Stimulated activated CD8-positive, alpha-beta memory T cell treated with anti-CD3 and anti-CD28 coated beads, Interleukin-7, amount 100 ng/mL, for 48 hours (primary cell): ENCODE measurements at places on chromosomes 1 and 21.

- no peak for DNase-seq
Measured at GRCh38 chr1:14300991-14301703, 297.3 kb upstream of the KAZN start.

DNA sequence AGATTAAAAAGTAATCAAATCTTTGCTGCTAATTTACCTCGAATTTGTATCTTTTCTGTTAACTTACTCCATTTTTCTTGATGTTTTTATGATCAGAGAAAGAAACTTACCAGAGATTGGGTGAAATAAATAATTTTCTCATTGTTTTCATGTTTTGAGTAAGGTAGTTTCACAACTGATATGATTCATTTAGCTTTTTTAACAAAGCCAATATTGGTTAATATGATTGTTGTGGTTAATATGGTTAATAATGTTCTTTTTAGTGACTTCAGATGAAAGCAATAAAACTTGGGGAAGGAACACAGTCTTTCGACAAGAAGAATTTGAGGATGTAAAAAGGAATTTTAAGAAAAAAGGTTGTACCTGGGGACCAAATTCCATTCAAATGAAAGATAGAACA, 48.1 kb downstream of the MAP3K21 start:
- DNase-seq = no peak

DNA sequence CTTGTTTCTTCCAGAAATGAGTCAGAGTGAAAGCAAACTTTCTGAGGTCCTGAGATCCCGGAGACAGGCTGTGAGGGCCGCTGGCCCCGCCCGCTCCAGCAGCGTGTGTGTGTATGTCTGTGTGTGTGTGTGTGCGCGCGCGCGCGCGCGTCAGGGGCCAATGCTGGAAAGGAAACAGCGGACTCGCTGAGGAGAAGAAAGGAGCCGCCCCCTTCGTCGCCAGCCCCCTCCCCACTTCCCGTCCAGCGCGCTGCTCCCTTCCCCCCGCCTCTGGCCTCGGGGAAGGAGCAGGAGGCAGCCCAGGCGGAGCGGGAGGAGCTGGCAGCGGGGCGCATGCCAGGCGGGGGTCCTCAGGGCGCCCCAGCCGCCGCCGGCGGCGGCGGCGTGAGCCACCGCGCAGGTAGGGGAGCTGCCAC, at the start of gene DISC1:
TSS of gene DISC1 (plus strand) at position 256 of the 416 bp plus-strand sequence. CDS start at position 334, 78 bp downstream.
- no peak for DNase-seq

DNA sequence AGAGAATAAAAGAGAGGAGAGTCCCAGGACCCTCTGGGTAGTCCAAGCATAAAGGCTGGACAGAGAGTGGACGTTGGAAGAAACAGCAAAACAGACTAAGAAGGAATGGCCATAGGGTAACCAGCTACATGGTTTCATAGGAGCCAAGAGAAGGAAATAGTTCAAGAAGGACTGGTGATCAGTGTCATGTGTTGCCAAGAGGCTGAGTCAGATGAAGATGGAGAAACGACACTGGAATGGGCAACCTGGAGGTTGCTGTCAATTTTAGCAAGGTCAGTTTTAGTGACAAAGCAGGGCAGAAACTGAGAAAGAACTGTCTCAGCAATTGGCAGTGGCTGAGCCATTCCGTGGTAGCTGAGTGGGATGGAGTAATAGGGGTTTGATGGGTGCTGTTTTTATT, 41.4 kb downstream of the HMGB4 start:
- DNase-seq = no peak

DNA sequence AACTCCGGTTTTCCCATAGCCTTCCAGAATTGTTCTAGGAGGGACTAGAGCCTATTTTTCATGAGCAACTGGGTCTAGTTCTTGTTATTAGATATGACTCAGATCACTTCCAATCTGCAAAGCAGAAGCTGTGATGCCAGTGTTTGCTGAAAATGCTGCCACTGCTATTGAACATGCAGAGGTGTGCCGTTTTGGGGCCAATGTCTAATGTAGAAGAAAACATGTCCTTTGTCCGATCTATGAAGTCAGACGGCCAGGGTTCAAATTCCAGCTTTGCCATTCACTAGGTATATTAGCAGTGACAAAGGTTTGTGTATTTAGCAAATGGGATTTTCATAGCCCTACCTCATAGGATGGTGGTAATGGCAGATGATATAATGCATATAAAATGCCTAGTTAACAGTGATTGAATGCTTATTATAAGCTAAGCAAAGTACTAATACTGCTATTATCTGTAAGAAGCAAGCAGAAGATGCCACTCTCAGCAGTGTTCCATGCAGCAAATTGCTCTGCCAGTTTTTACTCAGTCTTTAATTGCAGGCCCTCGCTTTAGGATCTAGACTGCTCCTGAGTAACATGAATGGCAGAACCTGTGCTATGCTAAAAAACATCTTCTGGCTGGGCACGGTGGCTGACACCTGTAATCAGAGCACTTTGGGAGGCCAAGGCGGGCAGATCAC, 40.1 kb upstream of the CXADR start:
- DNase-seq = no peak

- DNase-seq = no peak
Measured at GRCh38 chr1:62232871-62233278, 38.2 kb downstream of the L1TD1 start.

DNA sequence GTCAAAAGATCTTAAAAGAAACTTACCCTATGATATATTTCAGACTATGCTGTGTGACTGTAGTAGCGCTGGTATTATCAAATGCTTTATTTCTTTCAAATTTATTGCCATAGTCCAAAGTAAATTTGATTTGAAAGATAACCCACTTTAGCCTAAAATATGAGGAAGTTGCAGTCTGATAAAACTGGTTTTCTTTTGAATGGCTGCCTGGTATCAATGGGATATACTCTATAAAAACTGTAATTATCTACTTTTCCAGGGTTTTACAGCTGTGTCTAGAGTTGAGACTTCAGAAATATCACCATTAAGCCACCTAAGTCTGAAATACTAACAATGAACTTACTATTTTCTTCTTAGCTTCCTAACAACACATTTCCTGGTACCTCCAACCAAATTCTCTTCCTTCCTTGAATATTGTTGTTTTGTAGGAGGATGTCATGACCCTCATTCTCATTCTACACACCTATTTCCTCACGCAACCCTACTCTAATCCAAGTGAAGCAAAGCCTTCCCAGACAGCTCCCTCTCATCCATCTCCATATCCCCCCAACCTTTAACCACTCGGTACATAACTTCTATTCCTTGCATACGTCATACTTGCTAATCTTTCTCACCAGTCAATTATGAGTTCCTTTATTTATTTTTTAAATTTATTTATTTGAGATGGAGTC, 17.0 kb downstream of the KDM5B start:
- no peak for DNase-seq

- no peak for DNase-seq
Measured at GRCh38 chr1:62492521-62492920, 55.7 kb downstream of the USP1 start.

- no peak for DNase-seq
Measured at GRCh38 chr1:21174654-21175323, 1.9 kb downstream of the EIF4G3 start.

DNA sequence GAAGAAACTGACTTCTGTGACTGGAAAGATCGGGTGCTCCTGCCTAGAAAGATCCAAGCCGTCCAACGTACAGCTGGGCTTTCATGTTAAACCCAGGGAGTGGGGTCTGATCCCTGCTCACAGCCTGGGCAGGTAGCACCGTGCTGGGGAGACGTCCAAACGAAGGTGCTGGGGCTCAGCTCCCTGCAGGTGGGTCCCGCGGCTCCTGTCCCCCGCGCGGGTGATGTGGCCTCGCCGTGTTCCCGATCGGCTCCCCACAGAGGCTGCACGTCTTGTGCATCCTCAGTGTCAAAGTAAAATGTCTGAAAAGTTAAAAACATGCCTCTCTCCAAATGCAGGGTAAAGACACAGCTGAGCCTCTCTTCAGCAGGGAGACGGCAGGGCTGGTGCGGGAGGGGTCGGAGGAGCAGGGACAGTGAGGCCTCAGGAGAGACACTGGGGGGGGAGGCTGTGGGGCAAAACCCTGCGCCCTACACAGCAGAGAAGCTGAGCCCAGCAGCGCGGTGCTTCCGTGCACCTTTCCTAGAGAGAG, 40.1 kb upstream of the COL6A2 start:
- DNase-seq = no peak
